ENCODE measurements at places on chromosomes 3 and 15.

GRCh38 chr3:178109691-178110090 lies 426.5 kb upstream of the KCNMB2 start:
- peak; percentile 30 for DNase-seq

DNA sequence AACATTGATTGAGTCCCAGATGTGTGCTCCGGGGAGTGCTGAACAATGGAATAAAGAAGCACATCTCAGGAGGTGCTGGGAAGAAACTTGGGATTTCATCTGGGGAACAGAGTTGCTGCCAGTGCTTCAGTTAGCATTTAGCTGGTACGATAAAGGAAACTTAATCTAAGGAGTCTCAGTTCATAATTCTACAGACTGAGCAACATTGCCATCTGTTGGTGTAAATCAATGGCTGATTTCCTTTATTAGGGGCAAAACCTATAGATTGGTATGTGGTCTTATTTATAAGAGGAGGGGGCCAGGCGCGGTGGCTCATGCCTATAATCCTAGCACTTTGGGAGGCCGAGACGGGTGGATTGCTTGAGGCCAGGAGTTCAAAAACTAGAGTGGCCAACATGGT lies 8.9 kb downstream of the MKRN2OS start:
- no peak for DNase-seq

DNA sequence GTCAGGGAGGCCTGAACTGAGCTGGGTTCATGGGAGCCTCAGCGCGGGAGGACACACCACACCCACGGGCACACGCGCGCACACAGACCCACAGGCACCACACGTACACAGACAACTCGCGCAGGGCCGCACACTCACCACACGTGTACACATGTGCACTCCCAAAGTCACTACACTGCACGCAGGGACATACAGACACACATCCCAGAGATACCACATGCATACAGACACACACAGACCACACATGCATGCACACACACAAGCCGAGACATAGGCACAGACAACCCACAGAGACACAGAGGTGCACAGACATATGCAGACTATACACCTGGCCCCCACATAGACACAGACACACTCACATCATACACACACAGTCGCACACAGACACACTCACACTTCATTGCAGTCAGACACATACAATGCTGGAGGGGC lies 1.1 kb upstream of the MGLL start:
- no peak for DNase-seq

DNA sequence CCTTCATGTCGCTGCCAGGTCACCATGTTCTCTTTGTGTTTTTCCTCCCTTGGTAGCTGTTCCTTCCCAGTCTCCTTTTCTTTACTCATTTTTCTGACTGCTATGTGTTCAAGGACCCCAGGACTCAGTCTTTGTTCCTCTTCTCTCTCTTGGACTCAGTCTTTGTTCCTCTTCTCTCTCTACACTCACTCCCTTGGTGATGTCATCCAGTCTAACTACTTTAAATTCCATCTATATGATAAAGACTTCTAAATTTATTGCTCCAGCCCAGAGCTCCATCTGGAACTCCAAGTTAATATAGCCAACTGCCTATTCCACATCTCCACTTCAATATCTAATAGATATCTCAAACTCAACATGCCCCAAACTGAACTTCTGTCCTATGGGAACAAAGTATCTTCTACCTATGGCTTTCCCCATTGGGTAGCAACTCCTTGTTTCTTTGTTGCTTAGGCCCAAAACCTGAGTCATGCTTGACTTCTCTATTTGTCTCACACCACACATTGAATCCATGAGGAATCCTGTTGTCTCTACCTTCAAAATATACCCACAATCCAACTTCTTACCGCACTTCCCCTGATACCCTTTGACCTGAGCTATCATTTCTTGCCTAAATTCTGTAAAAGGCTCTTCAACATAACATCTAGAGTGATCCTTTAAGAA lies 4.9 kb upstream of the DYNC1LI1 start:
- DNase-seq, result peak; percentile 16

DNA sequence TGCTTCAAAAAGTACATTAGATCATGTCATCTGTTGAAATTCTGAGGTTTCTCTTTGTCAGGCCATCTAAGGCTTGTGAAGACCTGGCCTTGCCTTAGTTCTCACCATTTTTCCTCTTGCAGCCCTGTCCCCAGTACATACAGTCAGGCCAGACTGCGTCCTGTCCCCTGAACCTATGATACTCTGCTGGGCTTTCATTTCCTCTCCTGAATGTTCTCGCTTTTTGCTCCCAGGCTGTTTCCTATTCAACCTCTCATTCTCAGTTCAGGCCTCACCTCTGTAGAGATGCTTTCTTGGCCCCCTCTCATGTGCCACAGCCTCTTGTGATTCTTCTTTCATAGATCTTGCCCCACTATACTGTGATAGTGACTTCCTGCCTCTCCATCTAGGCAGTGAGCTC lies 648.8 kb upstream of the KCNMB2 start:
- no peak for DNase-seq
